ENCODE measurements at places on chromosomes 6 and 20.
A peak's percentile ranks its signal among the peaks of the same experiment; 100 is the strongest.

DNA sequence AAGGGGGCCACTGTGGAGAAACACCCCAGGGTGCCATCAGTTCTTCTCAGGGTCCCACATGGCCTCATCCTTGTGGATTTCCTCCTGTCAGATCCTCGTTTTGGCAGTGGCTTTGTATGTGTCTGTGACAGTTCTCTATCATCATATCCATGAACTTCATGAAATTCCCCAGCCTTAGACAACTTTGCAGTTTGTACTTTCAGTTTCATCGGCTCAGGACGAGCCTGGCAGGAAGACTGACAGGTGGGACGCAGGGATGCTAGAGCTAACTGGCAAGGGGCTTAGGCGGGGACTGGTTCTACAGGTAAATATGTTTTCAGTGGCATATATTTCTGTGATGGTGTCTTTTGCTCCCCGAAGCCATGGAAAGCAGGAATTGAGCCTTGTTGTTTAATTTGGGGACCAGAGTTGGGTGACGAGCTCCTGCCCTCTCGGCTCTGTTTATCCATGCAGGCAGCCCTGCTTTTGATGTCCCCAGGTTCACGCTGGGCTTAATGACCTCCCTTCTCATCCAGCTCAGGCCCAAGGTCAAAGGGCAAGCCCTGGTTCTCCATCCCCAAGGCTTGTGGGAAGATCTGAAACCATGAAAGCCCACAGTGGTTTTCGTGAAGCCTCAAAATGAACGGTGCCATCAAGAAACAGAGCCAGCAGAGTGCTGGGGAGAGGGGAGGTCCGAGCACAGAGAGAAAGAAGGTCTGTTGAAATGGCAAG, 11.2 kb downstream of the SDCBP2 start:
- no peaks in the 10 kb centered on the region for H3K4me1 ChIP-seq
- H3K27ac ChIP-seq: no peak overlapping the region
- H3K36me3 ChIP-seq: no peaks in the 10 kb centered on the region
- no peak for DNase-seq

DNA sequence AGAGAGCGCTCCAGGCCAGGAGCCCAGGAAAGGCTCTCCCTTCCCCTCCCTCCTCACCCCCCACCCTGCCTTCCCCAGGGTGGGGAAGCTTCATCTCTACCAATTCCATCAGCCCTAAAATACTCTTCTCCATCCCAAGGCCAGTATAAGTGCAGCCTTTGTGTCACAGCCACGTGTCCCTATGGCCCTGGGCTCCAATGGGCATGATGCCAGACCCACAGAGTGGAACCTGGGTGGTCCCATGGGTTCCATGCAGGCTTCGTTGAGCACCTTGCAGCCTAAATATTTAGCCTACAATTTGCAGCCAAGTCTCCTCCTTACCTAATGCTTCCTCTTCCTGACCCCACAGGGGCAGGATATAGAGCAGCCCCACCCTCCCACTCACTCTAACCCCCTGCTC, 976 bp upstream of the MATN4 start:
- no peaks in the 10 kb centered on the region for H3K4me1 ChIP-seq
- no peaks in the 10 kb centered on the region for H3K36me3 ChIP-seq
- no peak overlapping the region for H3K27ac ChIP-seq
- no peak for DNase-seq
- peaks cover 6% of the 10 kb centered on the region for H3K27me3 ChIP-seq

GRCh38 chr6:114172576-114173260, 170.1 kb downstream of the HS3ST5 start:
- no peaks in the 10 kb centered on the region for H3K4me1 ChIP-seq
- DNase-seq: no peak
- H3K27me3 ChIP-seq: no peaks in the 10 kb centered on the region
- no peak overlapping the region for H3K27ac ChIP-seq

DNA sequence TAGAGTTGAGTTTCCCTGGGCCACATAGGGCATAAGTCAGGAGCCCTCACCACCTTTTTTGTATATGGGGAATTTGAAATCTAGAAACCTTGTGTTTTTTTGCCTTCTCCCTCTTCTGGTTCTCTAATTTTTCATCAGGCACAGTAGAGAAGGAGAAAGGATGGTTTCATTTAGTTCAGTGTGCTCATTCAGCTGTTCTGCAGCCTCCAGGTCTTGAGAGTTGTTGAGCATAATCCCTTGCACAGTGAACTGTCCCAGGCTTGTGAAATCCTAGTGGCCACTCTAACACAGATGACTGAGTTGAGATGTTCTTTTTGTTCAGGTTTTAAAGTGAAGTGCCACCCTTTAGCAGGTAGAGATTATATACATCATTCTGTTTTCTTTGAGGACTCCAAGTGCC, 183.5 kb downstream of the CDKAL1 start:
- H3K36me3 ChIP-seq: no peaks in the 10 kb centered on the region
- no peak overlapping the region for H3K4me3 ChIP-seq
- H3K4me1 ChIP-seq: no peaks in the 10 kb centered on the region
- no peak overlapping the region for H3K27ac ChIP-seq

- H3K4me1 ChIP-seq: no peaks in the 10 kb centered on the region
- no peak overlapping the region for H3K4me3 ChIP-seq
- no peaks in the 10 kb centered on the region for H3K27me3 ChIP-seq
- H3K27ac ChIP-seq: no peak overlapping the region
Observed at GRCh38 chr6:151499551-151499950, 5.7 kb downstream of the CCDC170 start.

- no peak for DNase-seq
- H3K4me1 ChIP-seq: no peaks in the 10 kb centered on the region
- no peak overlapping the region for H3K4me3 ChIP-seq
- no peaks in the 10 kb centered on the region for H3K27me3 ChIP-seq
- H3K27ac ChIP-seq: no peak overlapping the region
- H3K36me3 ChIP-seq: no peaks in the 10 kb centered on the region
Observed at GRCh38 chr6:129730477-129731165, 20.6 kb upstream of the ARHGAP18 start.

DNA sequence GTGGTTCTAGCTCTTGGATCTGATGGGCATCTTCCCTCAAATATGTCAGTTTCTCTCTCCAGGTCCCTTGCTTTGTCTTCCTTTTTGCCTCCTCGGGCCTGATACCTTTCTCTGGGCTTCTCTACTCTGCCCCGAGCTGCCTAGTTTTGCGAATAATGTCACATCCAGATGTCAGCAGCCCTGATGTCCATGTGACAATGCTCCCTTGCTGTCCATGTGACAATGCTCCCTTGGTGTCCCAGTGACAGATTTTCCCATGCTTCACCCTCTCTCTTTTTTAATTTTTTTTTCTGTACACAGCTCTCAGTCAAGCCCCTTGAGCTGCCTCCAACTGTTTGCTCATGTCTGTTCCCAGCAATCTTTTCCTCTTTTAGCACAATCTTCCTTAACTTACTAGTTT, 6.4 kb downstream of the TRAF3IP2 start:
- H3K4me3 ChIP-seq: no peak overlapping the region
- H3K4me1 ChIP-seq: peaks cover 36% of the 10 kb centered on the region
- H3K27ac ChIP-seq: peak overlapping the region; percentile 48
- H3K36me3 ChIP-seq: no peaks in the 10 kb centered on the region
- DNase-seq: no peak
- H3K27me3 ChIP-seq: no peaks in the 10 kb centered on the region

GRCh38 chr20:53948383-53949318, 121.7 kb downstream of the BCAS1 start:
- H3K4me3 ChIP-seq: no peak overlapping the region
- peaks cover 5% of the 10 kb centered on the region for H3K4me1 ChIP-seq
- DNase-seq: no peak
- no peaks in the 10 kb centered on the region for H3K27me3 ChIP-seq
- H3K27ac ChIP-seq: no peak overlapping the region

DNA sequence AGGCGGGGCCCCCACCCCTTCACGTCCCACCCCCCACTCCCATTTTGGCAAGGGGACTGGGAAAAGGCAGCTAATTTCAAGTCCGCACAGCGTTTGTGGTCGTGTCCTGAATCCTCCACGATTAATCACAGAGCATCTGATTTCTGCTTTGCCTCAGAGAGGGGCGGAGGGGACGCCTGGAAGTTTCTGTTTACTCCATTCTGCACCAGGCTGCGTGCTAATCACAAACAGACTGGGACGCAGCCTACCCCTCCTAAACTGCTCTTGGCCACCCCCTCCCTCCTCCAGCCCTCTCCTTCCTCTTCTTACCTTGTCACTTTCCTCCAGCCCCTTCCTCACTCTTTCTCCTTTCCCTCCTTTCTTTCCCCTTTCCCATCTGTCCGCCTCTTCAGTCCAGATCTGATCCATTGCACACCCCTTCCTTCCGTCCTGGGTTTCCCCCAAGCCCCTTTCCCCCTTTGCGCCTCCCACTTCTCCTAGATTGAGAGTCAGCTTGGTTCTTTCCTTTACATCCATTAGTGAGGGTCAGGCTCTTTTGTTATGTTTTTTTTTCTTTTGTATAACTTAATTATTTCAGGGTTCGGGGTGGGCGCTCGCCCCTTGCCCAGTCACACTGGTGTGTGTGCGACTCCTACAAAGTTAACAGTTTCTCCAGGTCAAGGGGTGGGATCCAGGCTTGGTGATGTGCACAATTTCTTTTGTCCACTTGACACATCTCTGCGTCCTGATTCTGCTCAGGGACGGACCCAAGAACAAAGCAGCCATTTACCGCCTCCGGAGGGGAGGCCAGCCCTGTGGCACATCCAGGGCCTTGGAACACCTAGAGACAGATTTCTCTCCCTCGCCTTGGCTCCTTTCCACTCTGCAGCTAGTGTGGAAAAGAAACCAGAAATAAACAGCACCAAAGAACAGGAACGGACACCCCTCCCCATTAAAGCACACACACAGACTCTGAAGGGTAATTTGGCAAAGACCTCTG, 520 bp upstream of the RIPOR3 start:
- H3K27me3 ChIP-seq: no peaks in the 10 kb centered on the region
- H3K27ac ChIP-seq: no peak overlapping the region

- no peaks in the 10 kb centered on the region for H3K36me3 ChIP-seq
- peaks cover 5% of the 10 kb centered on the region for H3K27me3 ChIP-seq
- no peak for DNase-seq
Observed at GRCh38 chr6:45421709-45422502, 44.2 kb upstream of the SUPT3H start.

DNA sequence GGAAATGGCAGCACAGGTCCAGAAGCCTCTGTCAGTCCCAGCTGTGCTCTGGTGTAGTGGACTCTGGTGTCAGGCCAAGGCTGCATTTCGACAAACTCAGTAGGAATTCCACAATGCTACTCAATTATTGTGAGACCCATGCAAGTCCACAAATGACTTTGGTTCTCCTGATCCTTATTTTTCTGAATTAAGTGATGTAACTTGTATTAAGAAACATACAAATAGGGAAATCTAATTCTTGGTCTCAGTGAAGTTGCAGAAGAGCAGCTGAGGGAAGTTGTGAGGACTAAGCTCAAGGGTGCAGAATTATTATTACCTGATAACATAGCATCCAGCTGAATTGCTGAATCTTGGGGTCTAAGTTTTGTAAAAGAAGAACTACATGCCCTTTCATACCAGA, 116.8 kb downstream of the MAFB start:
- no peak for DNase-seq
- H3K27me3 ChIP-seq: no peaks in the 10 kb centered on the region
- H3K36me3 ChIP-seq: no peaks in the 10 kb centered on the region
- H3K4me1 ChIP-seq: no peaks in the 10 kb centered on the region

DNA sequence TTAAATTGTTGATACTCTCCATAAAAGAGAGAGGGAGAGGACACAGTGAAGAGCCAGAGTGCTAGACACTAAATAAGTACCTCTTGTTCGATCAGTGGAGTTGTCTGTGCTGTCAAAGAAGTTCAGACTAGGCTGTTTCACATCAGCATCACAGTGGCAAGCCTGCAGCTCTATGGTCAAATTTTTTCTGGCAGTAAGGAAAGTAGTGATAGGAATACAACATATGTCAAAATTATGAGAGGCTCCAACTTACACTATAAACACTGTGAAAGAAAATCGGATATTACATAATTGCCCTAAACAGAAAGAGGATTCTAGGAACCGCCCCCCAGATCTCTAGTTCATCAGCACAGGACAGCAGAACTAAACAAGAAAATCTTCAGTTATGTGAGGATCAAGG, 23.1 kb downstream of the DNAH8 start:
- no peaks in the 10 kb centered on the region for H3K27me3 ChIP-seq
- DNase-seq: no peak
- H3K4me3 ChIP-seq: no peak overlapping the region
- H3K27ac ChIP-seq: no peak overlapping the region
- H3K4me1 ChIP-seq: no peaks in the 10 kb centered on the region

GRCh38 chr20:31849306-31849930, 4.0 kb upstream of the FOXS1 start:
- H3K4me1 ChIP-seq: peaks cover 9% of the 10 kb centered on the region
- H3K27ac ChIP-seq: no peak overlapping the region
- no peaks in the 10 kb centered on the region for H3K27me3 ChIP-seq
- no peak overlapping the region for H3K4me3 ChIP-seq
- DNase-seq: no peak
- H3K36me3 ChIP-seq: no peaks in the 10 kb centered on the region

DNA sequence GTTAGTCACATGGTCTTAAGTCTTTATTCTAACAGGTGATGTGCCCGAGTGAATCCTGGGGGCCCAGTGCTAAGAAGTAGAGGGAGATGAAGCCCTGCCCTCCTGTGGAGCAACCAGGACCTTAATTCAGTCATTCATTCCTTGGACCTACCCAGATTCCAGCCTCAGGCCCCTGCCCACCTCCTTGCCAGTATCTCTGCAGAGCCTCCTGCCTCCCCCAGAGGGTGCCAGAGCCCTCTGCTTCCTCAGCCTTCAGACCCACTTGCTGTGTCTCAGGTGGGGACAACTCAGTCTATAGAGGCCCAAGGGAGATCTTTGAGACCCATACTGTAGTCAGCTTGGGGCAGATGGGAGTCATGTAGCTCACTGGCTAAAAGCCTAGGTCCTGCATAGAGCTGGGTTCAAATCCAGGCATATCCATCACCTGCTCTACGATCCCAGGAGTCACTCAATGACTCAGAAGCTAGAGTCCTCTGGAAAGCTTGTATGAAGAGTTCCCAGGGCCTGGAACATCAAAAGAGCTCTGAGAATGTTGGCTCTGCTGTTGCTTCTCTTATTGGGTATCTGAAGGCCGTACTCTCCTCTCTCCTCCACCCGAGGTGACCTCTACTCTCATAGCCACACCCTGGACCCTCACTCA, 3.9 kb upstream of the SIGLEC1 start:
- no peak for DNase-seq
- no peak overlapping the region for H3K4me3 ChIP-seq

- no peaks in the 10 kb centered on the region for H3K4me1 ChIP-seq
- no peaks in the 10 kb centered on the region for H3K36me3 ChIP-seq
- H3K27me3 ChIP-seq: no peaks in the 10 kb centered on the region
- DNase-seq: no peak
Observed at GRCh38 chr6:137361701-137362100, 132.5 kb downstream of the OLIG3 start.

GRCh38 chr6:89840538-89840937, 10.9 kb downstream of the CASP8AP2 start:
- H3K27me3 ChIP-seq: no peaks in the 10 kb centered on the region
- H3K4me1 ChIP-seq: no peaks in the 10 kb centered on the region
- no peak for DNase-seq
- H3K27ac ChIP-seq: no peak overlapping the region

GRCh38 chr6:96657344-96657743, 94.4 kb downstream of the FHL5 start:
- no peaks in the 10 kb centered on the region for H3K4me1 ChIP-seq
- H3K27me3 ChIP-seq: no peaks in the 10 kb centered on the region
- H3K27ac ChIP-seq: no peak overlapping the region
- no peaks in the 10 kb centered on the region for H3K36me3 ChIP-seq

GRCh38 chr20:53677447-53678314, 84.0 kb upstream of the ZNF217 start:
- peaks cover 4% of the 10 kb centered on the region for H3K4me1 ChIP-seq
- no peak overlapping the region for H3K4me3 ChIP-seq
- H3K36me3 ChIP-seq: no peaks in the 10 kb centered on the region
- no peak overlapping the region for H3K27ac ChIP-seq

All from ascending aorta (tissue), 2 donors.